ENCODE measurements at places on chromosomes 13 and 19.

DNA sequence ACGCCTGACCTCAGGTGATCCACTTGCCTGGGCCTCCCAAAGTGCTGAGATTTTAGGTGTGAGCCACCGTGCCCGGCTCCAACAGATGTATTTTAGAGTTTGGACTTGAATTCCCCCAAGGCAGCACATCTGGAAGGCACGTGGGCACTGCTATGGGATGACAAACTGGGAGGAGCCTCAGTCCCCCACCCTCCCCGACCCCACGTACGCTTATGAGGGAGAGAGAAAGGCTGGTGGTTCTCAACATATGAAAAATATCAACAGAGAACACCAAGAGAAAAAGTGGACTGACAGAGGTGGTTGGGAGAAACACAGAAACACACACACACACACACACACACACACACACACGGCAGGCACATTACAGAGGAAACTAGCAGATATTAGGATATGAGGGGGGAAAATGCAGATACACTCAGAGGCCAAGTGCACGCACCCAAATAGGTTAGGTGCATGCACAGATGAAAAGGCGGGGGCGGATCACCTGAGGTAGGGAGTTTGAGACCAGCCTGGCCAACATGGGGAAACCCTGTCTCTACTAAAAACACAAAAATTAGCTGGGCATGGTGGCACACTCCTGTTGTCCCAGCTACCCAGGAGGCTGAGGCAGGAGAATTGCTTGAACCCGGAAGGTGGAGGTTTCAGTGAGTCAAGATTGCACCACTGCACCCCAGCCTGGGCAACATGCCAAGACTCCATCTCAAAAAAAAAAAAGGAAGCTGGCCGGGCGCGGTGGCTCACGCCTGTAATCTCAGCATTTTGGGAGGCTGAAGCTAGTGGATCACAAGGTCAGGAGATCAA, 3.2 kb downstream of the STX10 start:
- DNase-seq = no peak

GRCh38 chr19:51016798-51017683, 2.5 kb downstream of the KLK10 start:
- peak; percentile 58 for DNase-seq

GRCh38 chr13:49561062-49561410, 24.3 kb downstream of the RCBTB1 start:
- DNase-seq = no peak

GRCh38 chr19:51689751-51690453, 3.2 kb upstream of the SPACA6 start:
- no peak for DNase-seq

- DNase-seq = no peak
These were observed 1.7 kb upstream of the RASIP1 start for GRCh38 chr19:48742096-48742495.

DNA sequence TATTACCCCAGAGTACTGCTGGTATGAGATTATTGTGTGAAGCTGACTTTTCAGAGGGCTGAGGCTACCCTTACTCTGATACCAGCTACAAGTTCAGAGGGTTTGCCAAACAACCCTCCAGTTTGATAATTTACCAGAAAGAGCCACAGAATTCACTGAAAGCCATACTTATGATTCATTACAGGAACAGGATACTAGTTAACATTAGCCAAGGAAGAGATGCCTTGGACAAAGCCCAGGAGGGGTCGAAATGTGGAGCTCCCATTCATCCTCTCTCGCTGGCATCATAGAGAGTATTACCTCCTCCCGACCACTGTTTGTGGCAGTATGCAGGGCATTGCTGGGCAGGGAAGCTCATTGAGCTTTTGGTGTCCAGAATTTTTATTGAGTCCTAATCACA, 364.3 kb downstream of the KCNRG start:
- DNase-seq = no peak

- DNase-seq = no peak
These were observed 6.4 kb downstream of the AMER2 start for GRCh38 chr13:25165663-25166062.
